T-cell (primary cell): ENCODE measurements at places on chromosomes 2 and 18.

DNA sequence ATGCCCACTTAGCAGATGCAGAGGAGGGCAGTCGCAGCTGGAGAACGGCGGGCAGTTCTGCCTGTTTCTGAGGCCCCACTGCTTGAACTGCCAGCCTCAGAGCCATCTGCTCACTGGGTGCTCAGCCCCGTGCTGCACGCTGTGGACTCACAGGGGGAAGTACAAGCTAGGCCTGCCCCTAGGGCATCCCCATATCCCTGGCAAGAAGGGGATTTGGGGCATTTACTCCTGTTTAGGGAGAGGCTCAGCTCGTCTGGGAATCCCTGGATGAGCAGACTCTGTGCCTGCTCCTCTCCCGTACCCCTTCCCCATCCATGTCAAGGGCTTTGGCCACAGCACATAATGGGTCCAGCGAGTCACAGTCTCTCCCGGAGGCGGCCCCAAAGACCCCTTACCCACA lies 169.8 kb upstream of the PKDCC start:
- DNase-seq = no peak

GRCh38 chr2:233418761-233419546 lies 64.7 kb downstream of the DGKD start:
- peak; percentile 42 for DNase-seq

- no peak for DNase-seq
Measured at GRCh38 chr2:226795281-226796011, 4.2 kb downstream of the IRS1 start.

DNA sequence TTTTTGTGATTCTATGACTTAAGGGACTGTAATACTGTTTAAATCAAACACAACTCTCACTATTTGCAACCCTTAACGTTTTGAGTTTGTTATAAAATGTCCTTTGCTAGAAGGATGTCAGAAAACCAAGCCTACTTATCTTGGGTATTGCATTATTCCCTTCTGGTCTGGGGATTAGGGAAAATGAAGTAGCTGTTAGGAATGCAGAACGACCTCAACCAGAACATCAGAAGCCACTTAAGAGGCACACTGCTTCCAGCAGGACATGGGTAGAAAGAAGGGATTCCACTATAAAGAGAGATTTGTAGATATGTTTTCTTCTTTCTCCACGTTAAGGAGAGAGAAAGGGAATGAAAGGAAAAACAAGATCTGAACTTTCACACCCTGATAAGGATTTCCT lies 101.2 kb downstream of the SETBP1 start:
- no peak for DNase-seq

- DNase-seq = peak; percentile 21
Measured at GRCh38 chr2:85754313-85755095, 713 bp downstream of the ATOH8 start.

GRCh38 chr2:30964334-30965005 lies 157.2 kb upstream of the CAPN13 start:
- DNase-seq = no peak
